ENCODE measurements at places on chromosomes 16 and 17.

- no peak for DNase-seq
These were observed 9.1 kb downstream of the TIMP2 start for GRCh38 chr17:78915872-78916632.

DNA sequence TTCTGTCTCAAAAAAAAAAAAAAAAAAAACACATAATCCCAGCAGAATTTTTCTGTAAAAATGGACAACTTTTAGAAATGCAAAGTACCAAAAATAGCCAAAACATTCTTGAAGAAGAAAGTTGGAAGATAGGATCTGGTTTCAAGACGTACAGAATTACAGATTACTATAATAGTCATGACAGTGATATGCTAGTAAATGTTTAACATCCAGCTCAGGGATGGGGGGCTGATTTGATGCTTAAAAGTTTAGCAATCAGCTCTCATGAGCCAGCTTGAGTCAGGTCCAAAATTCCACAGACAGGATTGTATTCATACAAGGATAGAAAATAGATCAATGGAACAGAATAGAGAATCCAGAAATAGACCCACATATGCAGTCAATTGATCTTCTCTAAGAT lies 100.5 kb downstream of the CYB561 start:
- DNase-seq, result no peak

- peak; percentile 74 for DNase-seq
These were observed 27.8 kb upstream of the MEAK7 start for GRCh38 chr16:84532291-84532724.

DNA sequence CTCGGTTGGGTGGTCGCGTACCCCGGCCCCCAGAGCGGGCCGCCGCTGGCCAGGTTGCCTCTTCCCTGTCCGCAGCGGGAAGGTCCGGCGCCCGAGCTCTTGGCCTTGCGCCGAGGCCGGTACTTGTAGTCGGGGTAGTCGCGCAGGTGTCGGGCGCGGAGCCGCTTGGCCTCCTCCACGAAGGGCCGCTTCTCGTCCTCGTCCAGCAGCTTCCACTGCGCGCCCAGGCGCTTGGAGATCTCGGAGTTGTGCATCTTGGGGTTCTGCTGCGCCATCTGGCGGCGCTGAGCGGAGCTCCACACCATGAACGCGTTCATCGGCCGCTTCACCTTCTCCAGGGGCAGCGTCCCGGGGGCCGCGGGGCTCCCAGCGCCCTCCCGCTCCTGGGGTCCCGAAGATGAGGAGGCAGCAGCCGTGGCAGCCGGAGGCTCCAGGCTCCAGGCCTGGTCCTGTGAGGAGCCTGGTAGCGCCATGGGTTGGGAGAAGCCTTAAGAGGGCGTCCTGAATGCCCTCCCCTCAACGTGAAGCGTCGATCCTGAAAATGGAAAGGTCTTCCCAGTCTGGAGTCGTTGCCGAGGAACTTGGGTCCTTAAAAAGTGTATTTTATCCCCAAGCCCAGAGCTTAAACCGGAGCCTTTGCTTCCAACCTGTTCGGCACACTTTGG lies 558 bp downstream of the SOX15 start:
- peak; percentile 64 for DNase-seq

DNA sequence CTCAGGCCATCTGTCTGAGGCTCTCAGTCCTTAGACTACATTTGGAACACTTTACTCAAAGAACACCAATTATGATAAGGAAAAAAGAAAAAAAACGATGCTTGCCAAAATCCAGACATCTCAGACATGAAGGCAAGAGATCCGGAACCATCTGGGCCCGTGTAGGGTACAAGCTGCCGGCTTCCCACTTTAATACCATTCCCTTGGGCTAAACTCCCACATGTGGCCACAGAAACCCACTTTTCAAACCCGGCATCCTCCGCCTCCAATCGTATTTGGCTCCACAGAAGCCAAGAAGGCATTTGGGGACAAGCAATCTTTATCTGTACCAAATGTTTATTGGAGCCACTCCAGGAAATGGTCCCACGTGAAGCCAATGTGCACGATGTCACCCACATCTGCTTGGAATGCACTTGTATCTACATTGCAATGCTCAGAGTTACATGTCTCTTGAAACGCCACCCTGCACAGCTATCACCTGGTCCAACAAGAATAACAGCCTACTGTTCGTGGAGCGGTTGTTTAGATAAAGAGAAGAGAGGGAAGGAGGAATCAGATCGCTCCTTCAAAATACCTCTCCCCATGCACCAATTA lies 33.5 kb downstream of the XYLT1 start:
- DNase-seq, result no peak

GRCh38 chr17:55172612-55173011 lies 92.1 kb upstream of the HLF start:
- no peak for DNase-seq

DNA sequence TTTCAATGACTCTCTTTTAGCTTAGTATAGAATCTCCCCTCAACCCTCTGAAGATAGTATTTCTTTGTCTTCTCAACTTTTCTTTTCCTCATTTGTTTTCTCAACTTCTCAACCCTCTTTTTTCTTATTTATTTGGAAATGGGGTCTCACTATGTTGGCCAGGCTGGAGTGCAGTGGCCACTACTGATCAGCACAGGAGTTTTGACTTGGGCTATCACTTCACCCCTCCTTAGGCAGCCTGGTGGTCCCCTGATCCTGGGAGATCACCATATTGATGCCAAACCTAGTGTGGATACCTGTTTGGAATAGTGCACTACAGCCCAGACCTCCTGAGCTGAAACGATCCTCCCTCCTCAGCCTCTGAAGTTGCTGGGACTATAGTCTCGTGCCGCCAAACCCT lies 79.8 kb downstream of the PITPNC1 start:
- DNase-seq, result no peak

- DNase-seq, result no peak
These were observed 168.0 kb downstream of the AHSP start for GRCh38 chr16:31695667-31696066.

Measured in astrocyte of the cerebellum (primary cell).